Endodermal cell (in vitro differentiated cells): ENCODE measurements at places on chromosomes 13 and 19. TPM values are rescaled to one million over a fixed set of nuclear protein-coding genes. Genes with fewer than 3 reads are reported as not detected.
A peak's percentile ranks its signal among the peaks of the same experiment; 100 is the strongest.

Gene ZNF470
- total RNA-seq = 6.1 and 8.1 TPM in 2 replicates

- DNase-seq = no peak
Measured at GRCh38 chr13:102504002-102504401, 92.8 kb upstream of the TPP2 start.

- no peak for DNase-seq
Measured at GRCh38 chr13:46844431-46844830, 47.5 kb upstream of the ESD start.

- no peak for DNase-seq
Measured at GRCh38 chr19:1073063-1073955, 6.3 kb downstream of the ARHGAP45 start.

GRCh38 chr13:114303700-114304327, 10.5 kb upstream of the CHAMP1 start:
- DNase-seq = no peak

GRCh38 chr19:46076031-46076880, 35.5 kb upstream of the IGFL4 start:
- DNase-seq = no peak

DNA sequence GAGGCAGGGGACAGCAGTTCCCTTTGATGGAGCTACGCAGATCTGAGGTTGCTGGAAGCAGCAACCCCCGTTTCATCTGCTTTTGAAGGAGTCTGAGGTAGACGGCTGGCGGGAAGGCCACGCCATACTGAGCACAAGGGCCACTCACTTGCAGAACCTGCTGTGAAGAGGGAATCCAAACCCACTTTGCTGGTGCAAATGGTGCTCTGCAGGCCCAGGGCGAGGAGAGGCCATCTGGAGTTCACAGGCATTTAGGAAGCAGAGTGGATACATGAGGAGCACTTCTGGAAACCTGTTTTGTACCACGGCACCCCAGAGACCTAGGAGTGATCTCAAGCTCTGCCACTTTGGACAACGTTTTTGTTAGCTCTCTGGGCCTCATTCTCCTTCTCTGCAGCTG, 227.8 kb downstream of the UQCRFS1 start:
- DNase-seq = peak; percentile 29

- DNase-seq = no peak
Measured at GRCh38 chr19:51664131-51664530, 17.5 kb upstream of the SIGLEC14 start.

DNA sequence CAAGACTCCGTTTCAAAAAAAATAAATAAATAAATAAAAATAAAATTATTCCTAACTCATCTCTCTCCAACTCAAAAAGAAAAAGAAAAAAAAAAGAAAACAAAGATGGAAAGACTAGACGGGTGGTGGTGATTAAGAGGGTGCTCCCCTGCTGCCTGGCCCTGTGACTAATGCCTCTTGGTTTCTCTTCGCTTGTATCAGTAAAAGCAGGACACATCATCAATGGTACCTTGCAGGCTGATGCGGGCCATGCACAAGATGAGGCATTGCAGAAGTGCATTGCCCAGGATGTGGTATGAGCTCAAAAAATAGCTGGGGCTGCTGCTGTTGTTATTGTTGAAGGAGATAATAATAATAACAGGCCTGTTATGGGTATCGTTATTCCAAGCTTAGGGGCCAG, 14.6 kb downstream of the ACER1 start:
- DNase-seq = no peak
